ENCODE measurements at places on chromosomes 13 and 19.

DNA sequence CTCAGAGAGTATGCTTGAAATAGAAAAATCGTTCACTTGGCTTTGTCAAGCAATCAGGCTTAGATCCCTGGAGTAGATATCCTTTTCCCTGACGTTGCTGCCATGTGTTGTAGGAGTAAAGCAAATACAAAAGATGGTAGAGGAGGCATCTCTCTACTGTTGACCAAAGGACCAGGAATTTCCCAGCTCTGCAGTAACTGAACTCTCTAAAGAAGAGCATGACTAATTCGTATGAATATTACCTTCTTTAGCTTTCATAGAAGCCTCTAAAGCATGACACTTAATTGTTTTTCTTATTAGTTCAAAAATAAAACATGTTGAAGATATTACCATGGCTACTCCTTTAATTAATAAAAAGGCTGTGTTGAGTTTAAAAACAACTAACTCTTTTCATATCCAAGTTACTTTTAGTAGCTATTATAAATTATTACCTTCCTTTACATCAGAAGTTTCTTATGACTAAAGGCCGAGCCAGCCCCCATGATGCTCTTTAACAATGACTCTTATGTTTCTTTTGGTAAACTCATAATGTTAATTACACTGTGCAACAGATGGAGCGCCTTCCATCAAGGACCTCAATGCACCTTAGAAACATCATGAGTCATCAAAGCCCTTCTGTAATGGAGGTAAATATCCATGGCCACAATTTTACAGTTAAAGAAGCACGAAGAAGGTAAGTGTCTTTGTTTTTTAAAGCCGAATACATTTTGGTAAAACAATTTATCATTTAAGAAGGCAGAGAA is 352.4 kb downstream of the KLF5 start:
- DNase-seq = no peak

- no peak for DNase-seq
Measured at GRCh38 chr19:16288544-16288943, 36.1 kb upstream of the KLF2 start.

- DNase-seq = no peak
Measured at GRCh38 chr19:7219056-7219455, 75.2 kb downstream of the INSR start.

DNA sequence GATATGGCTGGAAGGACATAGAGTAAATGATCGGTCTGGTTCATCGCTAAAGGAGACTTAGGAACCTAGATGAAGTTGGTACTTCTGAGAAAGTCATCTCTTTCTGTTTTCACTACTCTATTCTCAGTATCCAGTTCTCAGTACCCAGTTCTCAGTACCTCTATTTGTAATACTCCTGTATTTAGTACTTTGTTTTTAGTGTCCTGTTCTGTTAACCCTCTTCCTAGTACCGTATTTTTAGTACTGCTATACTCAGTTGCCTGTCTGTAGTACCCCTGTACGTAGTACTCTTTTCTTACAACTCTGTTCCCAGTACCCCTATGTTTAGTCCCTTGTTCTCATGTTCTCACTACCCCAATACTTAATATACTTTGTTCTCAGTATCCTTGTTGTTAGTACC is 1.2 kb downstream of the RFXAP start:
- DNase-seq = no peak

DNA sequence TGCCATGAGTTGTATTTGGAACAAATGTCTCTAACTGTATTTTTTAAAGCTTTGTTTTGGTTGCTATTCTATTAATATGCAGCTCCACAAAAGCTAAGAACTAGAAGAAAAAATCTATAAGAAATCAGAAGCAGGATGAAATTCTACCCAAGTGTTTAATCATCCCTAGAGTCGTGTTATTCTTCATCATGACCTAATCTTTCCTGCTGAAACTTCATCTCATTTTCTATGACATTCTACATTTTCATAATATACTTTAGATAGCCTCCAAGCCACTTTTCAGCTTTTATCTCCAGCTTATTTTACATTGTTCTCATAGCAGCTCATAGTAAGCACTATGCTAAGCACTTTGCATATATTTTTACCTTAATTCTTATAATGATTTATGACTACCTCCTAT is 302.8 kb downstream of the FOXO1 start:
- no peak for DNase-seq

DNA sequence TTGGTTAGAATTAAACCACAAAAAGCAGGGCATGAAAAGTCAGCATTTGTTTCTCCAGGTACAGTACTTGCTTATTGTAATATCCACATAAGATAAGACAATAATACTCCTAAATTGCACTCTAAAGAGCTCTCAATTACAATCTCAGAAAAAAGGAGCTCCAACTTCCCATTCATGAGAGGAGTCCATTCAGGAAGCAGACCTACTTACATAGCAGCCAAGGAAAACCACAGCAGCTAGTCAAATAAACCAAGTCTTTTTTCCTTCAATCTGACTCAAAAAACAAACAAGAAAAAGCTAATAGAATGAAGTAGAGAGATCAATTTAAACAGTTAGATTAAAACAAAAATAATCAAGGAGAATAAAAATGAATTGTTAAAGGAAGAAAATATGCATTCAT is 885.2 kb upstream of the SLITRK6 start:
- DNase-seq = no peak

- no peak for DNase-seq
Measured at GRCh38 chr19:14606627-14607026, 23.7 kb downstream of the CLEC17A start.

DNA sequence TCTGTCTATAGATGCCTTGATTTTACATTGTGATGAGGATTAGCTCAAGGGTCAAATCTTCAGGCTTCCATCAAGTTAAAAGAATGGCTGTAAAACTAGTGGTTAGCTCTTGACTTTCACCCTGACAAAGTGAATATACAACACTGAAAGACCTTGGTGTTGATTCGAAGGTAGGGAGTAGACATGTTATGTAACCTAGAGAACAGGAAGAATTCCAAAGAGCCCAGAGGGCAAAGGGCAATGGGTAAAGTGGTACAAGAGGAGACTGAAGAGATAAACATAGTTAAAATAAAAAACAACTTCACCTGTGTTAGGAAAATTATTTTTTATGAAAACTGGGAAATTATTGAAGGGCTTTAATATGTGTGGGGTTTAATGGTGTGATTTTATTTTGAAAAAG is 833.2 kb upstream of the KLHL1 start:
- no peak for DNase-seq

- no peak for DNase-seq
Measured at GRCh38 chr13:25633093-25633492, 261.3 kb downstream of the ATP8A2 start.

DNA sequence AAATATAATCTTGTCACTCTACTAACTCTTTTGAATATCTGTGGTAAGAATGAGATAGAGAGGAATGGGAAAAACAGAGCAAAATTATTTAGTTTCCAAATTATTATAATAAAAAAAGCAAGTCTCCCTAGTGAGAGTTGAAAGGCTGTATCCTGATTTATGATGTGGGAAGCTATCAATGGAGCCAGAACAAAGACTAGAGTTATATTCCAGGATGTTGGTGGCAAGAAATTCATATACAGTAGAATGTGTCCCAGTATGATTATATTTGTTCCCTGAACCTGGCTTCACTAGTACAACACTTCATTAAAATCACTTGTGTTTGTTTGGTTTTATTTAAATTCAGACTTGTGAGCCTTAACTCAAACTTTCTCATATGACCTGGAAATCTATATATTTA is 630.3 kb downstream of the GPC5 start:
- no peak for DNase-seq

- DNase-seq = no peak
Measured at GRCh38 chr13:76009267-76009890, 373.2 kb downstream of the LMO7 start.

DNA sequence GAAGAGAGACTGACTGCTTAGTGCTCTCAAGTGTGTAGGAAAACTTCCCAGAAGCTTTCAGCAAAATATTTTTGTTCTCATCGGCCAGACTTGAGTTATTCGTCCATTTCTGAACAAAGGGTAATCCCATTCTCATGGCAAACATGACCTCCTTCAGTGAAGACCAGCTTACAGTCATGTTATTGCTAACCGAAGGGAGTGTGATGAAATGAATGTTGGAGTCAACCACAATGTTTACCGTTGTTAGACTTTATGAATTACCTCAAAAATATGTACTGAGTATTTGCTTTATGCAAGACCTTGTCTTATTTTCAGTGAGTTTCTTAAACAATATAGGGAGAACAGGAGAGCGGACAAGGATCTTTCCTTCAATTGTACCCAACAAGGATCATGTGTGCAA is 228.6 kb downstream of the LMO7 start:
- DNase-seq = no peak

DNA sequence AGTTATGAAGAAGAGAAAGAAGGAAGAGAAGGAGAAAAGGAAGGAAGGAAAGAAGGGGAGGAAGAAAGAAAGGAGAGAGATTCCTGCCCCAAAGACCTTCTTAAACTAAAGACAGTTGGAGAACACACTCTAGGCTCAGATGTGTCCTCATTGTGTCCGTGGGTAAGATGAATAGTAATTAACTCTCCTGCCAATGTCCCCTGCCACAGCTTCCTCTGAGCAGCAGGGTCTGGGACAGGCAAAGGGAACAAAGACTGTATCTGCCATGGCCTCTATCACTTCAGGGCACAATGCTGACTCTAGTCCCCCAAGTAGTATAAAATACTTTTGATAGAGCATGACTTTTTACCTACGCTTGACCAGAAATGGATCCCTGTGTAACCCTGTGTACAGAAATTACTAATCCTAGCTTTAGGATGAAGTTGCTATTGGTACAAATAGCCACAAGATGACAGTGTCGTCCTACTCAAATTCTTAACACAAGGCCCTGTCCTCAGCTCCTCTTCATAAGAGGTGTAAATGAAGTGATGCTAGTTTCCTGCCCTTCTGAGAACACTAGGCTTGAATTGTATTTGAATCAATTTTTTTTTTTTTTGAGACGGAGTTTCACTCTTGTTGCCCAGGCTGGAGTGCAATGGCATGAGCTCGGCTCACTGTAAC is 186.2 kb upstream of the GPR12 start:
- DNase-seq = peak; percentile 29

DNA sequence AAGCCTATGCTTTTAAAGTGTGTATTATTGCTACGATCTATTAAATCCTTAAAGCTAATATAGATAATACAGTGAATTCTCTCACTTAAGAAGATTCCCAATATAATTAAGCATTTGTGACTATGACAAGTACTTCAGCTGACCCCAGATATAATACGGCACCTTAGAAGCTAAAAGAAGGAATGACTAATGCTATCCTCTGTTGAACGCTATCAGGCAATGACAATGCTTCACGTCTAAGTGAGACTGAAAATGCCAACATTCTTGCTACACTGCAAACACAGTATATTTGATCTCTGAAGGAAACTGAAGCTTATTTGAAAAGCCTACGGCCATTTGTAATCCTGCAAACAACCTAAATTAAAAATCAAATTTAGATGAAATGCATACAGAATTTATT is 19.7 kb downstream of the VWA8 start:
- DNase-seq = no peak

DNA sequence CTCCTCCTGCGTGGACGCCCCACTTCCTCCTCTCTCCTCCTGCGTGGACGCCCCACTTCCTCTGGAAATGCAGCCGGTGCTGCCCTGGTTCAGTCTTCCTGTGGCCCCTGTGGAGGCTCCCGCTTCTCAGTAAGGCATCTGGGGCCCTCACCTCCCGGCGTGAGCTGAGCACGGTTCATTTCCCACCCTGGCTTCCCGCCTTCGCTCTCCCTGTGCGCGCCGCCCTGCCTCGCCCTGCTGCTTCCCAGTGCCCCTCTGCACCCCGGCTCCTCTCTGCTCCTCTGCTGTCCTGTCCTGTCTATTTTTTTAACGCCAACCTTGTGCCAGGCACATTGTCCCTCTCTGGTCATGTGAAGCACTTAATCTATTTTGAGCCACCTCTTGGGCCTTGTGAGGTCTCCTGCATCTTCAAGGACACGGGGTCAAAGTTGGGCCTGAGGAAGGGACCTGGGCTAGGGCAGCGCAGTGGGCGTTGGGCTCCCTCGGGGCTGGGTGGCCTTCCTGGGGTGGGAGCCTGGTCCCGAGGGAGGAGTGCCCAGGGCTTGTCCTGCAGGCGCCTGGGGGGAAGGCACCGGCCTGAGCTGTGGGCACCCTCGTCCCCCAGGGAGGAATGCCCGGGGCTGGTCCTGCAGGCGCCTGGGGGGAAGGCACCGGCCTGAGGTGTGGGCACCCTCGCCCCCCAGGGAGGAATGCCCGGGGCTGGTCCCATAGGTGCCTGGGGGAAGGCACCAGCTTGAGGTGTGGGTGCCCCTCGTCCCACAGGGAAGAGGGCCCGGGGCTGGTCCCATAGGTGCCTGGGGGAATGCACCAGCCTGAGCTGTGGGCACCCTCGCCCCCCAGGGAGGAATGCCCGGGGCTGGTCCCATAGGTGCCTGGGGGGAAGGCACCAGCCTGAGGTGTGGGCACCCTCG is 13.0 kb downstream of the HCN2 start:
- DNase-seq = no peak

- DNase-seq = no peak
Measured at GRCh38 chr13:60324131-60324530, 72.9 kb upstream of the TDRD3 start.

DNA sequence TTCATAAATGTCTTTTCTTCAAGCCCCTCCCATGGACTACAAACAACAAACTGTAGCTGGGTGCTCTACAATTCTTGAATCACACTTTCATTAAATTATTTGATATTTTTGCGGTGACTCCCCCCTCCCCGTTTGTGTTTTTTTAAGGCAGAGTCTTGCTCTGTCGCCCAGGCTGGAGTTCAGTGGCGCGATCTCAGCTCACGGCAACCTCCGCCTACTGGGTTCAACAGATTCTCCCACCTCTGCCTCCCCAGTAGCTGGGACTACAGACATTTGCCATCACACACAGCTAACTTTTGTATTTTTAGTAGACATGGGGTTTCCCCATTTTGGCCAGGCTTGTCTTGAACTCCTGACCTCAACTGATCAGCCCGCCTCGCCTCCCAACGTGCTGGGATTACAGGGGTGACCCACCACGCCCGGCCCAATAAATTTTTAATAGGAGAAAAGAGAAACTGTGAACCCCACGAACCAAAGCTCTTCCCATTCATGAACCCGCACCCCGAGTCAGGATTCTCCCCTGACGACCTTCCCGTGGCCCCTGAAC is 703 bp downstream of the ZNF506 start:
- no peak for DNase-seq

- no peak for DNase-seq
Measured at GRCh38 chr19:50255115-50255514, 51.7 kb downstream of the MYH14 start.
